HT1080 (cell line): ENCODE measurements at places on chromosomes 5 and 9. TPM values are rescaled to one million over a fixed set of nuclear protein-coding genes. Genes with fewer than 3 reads are reported as not detected.

Gene SLC45A2
- not detected in 2 replicates for total RNA-seq

- DNase-seq = no peak
Observed at GRCh38 chr9:17688834-17689233, 110.0 kb downstream of the SH3GL2 start.

Gene ARAP3
- total RNA-seq = 4.6 and 4.8 TPM in 2 replicates

DNA sequence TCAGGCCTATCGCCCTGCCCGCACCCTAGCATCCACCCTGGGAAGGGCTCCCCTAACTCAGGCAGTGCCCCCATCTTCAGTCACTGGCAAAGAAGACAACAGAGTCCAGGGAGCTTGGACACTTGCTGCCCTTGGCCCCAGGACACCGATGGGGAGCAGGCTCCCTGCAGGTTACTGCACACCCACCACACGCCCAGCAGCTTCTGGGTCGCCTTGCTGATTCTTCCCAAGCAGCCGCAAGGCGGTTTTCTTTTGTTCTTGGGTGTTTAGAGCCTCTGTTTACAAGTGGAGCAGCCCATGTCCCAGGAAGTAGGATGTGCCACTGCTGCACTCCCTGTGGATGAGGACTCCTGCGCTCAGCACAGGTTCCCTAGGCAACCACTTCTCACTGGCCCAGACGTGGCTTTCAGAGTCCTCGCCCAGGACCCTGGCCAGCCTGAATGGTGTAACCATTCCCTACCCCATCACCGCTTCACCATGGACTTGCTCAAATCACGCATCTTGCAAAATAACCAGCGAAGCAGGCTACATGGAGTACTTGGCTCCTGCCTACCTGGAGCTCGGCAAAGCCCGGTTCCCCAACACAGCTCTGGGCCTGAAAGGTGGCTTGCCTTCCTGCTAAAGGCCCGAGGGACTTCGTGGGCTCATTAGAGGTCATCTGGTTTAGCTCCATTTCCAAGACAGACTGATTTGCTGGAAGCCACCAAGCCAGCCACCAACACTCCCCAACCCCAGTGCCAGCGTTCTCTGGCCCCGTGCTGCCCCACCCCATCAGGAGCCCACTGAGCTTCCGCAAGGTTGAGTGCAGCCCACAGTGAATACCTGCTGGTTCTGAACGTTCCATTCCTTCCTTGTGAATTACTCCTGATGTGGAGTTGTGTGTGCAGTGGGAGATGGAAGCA lies 60.0 kb downstream of the PSMB7 start:
- no peak for DNase-seq

GRCh38 chr5:129899454-129899853 lies 4.8 kb upstream of the CHSY3 start:
- DNase-seq = no peak

GRCh38 chr5:125196481-125197111 lies 450.2 kb upstream of the ZNF608 start:
- no peak for DNase-seq

GRCh38 chr9:82799286-82799685 lies 263.7 kb downstream of the RASEF start:
- no peak for DNase-seq

Gene ANKRD18A
- total RNA-seq = not detected in 2 replicates

Gene SV2C
- not detected in 2 replicates for total RNA-seq

Gene LVRN
- 0.03 TPM in 1 of 2 replicates, not detected in the other for total RNA-seq

Gene COX7C
- 442 and 495 TPM in 2 replicates for total RNA-seq

- DNase-seq = no peak
Observed at GRCh38 chr5:167631191-167631590, 660.3 kb upstream of the WWC1 start.

Gene SPINK13
- 0.30 TPM in 1 of 2 replicates, not detected in the other for total RNA-seq

Gene GPR150
- total RNA-seq = not detected in 2 replicates

Gene OLFML2A
- 0.20 and 0.69 TPM in 2 replicates for total RNA-seq

DNA sequence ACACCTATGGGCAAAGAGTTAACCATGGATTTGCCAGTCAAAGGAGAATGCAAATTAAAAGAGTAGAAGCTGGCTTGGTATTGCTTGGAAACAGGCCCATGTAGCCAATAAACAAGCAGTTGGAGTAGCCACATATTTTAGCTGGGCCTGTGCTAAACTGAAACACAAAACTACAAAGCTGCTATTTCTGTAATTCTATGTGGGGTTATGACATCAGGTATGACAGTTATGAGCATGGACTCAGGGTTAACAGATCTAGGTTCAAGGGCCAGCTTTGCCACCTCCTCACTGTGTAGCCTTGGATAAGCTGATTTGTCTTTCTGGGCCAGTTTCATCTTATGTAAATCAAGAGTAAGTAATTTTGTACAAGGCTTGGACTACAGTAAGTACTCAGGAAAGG lies 142.7 kb downstream of the PIP5K1B start:
- no peak for DNase-seq

- DNase-seq = no peak
Observed at GRCh38 chr9:98724810-98725530, 16.2 kb upstream of the GABBR2 start.

Gene INSYN2B
- total RNA-seq = 12.0 and 14.0 TPM in 2 replicates

Gene TAF9
- total RNA-seq = 144 and 189 TPM in 2 replicates

DNA sequence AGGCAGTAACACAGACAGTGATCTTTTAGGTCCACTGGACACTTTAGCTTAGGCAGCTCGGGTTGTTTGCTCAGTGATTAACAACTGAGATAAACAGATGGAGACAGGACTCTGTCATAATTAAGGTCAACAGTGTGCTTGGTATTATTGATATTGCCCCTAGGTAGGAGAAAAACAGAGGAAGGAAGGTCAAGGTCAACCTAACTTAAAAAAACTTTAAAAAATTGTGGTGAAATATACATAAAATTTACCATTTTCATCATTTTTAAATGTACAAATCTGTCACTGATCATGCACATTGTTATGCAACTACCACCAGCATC lies 2.1 kb upstream of the HSPA4 start:
- DNase-seq = no peak

Gene FAM78A
- total RNA-seq = 1.3 and 2.4 TPM in 2 replicates

GRCh38 chr9:7273575-7273974 lies 515.8 kb downstream of the KDM4C start:
- peak; percentile 34 for DNase-seq

Gene AQP7
- total RNA-seq = not detected in 2 replicates

DNA sequence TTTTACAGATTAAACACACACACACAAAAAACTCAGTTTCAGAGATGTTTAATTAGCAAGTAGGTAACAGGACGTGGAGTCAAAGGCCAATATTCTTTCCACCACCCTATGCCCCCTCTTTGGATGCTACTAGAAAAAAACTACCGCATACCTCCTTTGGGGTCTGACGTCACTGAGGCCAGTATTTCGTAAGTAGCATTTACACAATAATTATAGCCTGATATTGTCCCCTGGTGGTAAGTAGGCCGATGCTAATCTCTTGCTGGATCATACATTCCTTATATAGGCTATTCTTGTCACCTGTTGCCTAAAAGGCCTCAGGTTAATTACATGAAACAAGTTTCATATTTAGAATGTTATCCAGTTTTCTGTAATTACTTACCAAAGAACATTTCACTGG lies 21.0 kb upstream of the SMARCA2 start:
- DNase-seq = no peak
